ENCODE measurements at places on chromosomes 3 and 15. TPM values are rescaled to one million over a fixed set of nuclear protein-coding genes. Genes with fewer than 3 reads are reported as not detected.

DNA sequence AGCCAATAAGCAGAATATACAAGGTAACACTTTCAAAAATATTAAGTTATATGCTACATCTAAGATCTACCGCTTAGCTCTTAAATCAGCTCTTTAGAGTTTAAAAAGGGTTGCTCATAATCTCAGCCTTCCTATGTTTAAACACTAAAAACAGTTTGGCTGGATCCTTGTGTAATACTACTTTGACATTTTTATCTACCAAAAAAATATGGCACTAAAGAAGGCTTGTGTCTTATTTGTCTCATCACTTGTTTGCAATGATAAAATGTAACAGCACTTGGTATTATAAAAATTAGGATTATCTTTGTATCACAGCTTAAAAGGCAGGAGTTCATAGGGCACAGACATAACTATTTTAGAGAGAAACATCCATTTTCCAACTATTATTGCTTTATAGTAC lies 9.8 kb downstream of the ANKRD28 start:
- no peaks in the 10 kb centered on the region for H3K4me1 ChIP-seq
- H3K36me3 ChIP-seq = no peaks in the 10 kb centered on the region
- H3K27ac ChIP-seq = no peak overlapping the region
- DNase-seq = no peak
- H3K4me3 ChIP-seq = no peak overlapping the region

- H3K4me1 ChIP-seq = no peaks in the 10 kb centered on the region
- no peak overlapping the region for H3K27ac ChIP-seq
- no peak overlapping the region for H3K4me3 ChIP-seq
Measured at GRCh38 chr3:37742574-37743212, 119.0 kb upstream of the CTDSPL start.

GRCh38 chr3:89179355-89180001 lies 72.1 kb downstream of the EPHA3 start:
- H3K4me1 ChIP-seq = no peaks in the 10 kb centered on the region
- H3K27ac ChIP-seq = no peak overlapping the region
- H3K4me3 ChIP-seq = no peak overlapping the region
- DNase-seq = no peak
- no peaks in the 10 kb centered on the region for H3K27me3 ChIP-seq

DNA sequence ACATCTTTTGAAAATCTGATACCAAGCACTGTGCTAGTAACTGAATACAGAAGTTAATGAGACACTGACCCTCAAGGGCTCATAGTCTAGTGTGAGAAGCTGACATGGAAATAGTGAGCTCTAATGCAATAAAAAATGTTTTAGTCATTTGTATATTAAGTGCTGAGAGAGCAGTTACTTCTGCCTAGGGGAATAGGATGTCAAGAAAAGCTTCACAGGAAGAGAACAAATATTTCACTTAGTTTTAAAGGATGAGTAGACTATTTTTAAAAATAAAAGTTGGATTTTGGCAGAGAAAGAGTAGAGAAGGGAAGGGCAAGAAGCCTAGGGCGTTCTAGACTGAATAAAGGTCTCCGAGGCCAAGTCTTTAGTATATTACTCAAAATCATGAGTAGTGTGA lies 158.4 kb downstream of the ATG7 start:
- H3K4me3 ChIP-seq = no peak overlapping the region
- no peak for DNase-seq
- H3K36me3 ChIP-seq = peaks cover 16% of the 10 kb centered on the region
- no peaks in the 10 kb centered on the region for H3K27me3 ChIP-seq
- H3K27ac ChIP-seq = no peak overlapping the region

DNA sequence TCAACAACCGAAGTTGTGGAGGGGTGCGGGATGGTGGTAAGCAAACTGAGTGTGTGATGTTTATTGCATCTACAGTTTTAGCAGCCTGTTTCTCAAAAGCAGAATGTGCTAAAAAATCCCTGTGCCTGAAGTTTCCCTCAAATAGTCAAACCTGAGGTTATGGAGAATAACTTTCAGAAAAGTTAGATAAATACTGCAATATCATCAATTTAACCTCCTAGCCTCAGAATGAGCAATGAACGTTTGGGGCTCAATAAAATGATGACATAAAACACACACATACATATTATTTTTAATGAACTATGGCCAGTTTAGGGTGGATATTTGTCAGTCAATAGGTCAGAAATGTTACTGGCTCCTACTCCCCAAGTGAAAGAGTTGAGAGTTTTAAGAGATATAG lies 201.6 kb downstream of the SEMA6D start:
- H3K4me3 ChIP-seq = no peak overlapping the region
- H3K27me3 ChIP-seq = no peaks in the 10 kb centered on the region
- no peaks in the 10 kb centered on the region for H3K36me3 ChIP-seq
- no peak for DNase-seq

Gene CADPS
- not detected for total RNA-seq

Gene ANKRD34C
- total RNA-seq = not detected

DNA sequence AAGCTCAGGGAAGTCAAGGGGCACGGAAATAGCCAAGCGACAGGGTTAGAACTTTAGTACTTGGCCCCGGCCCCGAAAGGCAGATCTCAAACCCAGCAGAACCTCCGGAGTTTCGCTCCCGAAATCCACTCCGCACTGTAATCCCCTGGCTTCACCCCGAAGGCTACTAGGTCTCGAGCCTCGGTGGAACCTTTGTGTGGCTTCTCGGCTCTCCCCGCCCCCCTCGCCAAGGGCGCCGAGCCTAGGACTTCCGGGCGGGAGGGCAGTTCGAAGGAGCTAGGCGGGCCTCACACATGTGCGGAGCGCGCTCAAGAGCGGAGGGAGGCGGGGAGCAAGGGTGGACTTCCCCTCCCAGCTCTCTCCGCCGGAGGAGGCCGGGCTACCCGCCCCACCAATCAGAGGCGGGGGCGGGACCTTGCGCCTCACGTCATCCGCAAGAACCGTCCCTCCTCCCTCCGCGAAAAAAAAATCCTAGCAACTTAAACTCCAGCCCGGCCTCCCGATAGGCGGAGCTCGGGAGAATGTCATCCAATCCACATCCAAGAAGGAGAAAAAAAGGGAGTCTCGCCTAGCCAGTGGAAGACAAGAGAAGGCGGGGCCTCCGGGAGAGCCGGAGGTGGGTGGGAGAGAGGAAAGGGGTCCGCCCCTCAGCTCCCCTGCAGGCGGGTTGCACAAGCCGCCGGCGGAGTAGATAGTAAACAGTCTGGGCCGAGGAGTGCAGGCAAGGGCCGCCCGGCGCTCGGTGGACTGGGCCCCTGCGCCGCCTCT lies 2.4 kb upstream of the SIN3A start:
- H3K27me3 ChIP-seq = no peaks in the 10 kb centered on the region
- no peaks in the 10 kb centered on the region for H3K36me3 ChIP-seq
- H3K27ac ChIP-seq = peak overlapping the region; percentile 97
- DNase-seq = peak; percentile 99

Gene LRRC31
- total RNA-seq = not detected

- H3K27me3 ChIP-seq = no peaks in the 10 kb centered on the region
- H3K36me3 ChIP-seq = no peaks in the 10 kb centered on the region
- H3K27ac ChIP-seq = no peak overlapping the region
- H3K4me1 ChIP-seq = peaks cover 19% of the 10 kb centered on the region
- DNase-seq = no peak
- H3K4me3 ChIP-seq = no peak overlapping the region
Measured at GRCh38 chr3:56700151-56700550, 17.1 kb upstream of the TASOR start.

DNA sequence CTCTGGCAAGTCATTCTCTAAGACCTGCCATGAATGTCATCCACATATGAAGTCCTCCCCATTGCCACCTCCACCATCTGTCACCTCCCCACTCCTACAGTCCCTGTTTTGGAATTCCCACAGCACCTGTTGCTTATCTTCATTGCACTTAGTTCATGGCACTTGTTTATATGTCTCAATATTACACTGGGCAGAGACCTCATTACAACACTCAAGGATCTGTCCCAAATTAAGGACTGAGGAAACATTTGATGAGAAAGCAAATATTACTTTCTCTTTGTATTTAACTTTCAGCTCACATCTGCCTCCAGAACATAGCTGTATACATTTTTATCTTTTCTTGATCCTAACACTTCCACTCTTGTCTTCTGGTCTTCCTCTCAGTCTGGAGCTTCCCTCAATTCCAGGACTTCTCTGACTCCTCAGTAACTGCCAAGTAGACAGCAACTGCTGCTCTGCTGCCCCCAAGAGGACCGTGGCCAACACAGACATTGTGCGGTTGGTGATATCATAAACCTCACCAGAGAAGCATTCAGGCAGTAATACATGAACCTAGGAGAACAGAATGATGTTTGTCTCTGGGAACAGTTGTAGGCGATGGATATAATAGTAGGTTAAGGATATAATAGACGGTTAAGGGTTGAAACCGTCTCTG lies 45.0 kb upstream of the FGF12 start:
- no peaks in the 10 kb centered on the region for H3K4me1 ChIP-seq
- no peak overlapping the region for H3K4me3 ChIP-seq
- no peaks in the 10 kb centered on the region for H3K27me3 ChIP-seq
- DNase-seq = no peak

Gene OXTR
- 0.24 TPM for total RNA-seq

- H3K4me1 ChIP-seq = peaks cover 21% of the 10 kb centered on the region
- no peak overlapping the region for H3K4me3 ChIP-seq
- no peak for DNase-seq
- H3K27me3 ChIP-seq = no peaks in the 10 kb centered on the region
- H3K27ac ChIP-seq = peak overlapping the region; percentile 100
Measured at GRCh38 chr15:74613089-74613952, 2.3 kb upstream of the CLK3 start.

- H3K36me3 ChIP-seq = no peaks in the 10 kb centered on the region
- peaks cover 18% of the 10 kb centered on the region for H3K4me1 ChIP-seq
- peak overlapping the region; percentile 78 for H3K4me3 ChIP-seq
Measured at GRCh38 chr3:4504340-4505261, 11.5 kb downstream of the ITPR1 start.

- no peaks in the 10 kb centered on the region for H3K36me3 ChIP-seq
- no peaks in the 10 kb centered on the region for H3K4me1 ChIP-seq
- no peaks in the 10 kb centered on the region for H3K27me3 ChIP-seq
- H3K27ac ChIP-seq = no peak overlapping the region
- H3K4me3 ChIP-seq = no peak overlapping the region
Measured at GRCh38 chr15:42137461-42138261, 18.8 kb downstream of the PLA2G4F start.

Gene ACAD9
- total RNA-seq = 40.3 TPM

GRCh38 chr15:67776600-67776999 lies 48.7 kb upstream of the SKOR1 start:
- H3K27me3 ChIP-seq = no peaks in the 10 kb centered on the region
- H3K27ac ChIP-seq = no peak overlapping the region
- no peak overlapping the region for H3K4me3 ChIP-seq
- no peaks in the 10 kb centered on the region for H3K36me3 ChIP-seq
- H3K4me1 ChIP-seq = no peaks in the 10 kb centered on the region

GRCh38 chr3:175956964-175957363 lies 1097.8 kb downstream of the NAALADL2 start:
- H3K4me1 ChIP-seq = no peaks in the 10 kb centered on the region
- DNase-seq = no peak
- no peak overlapping the region for H3K4me3 ChIP-seq
- no peak overlapping the region for H3K27ac ChIP-seq
- no peaks in the 10 kb centered on the region for H3K36me3 ChIP-seq

DNA sequence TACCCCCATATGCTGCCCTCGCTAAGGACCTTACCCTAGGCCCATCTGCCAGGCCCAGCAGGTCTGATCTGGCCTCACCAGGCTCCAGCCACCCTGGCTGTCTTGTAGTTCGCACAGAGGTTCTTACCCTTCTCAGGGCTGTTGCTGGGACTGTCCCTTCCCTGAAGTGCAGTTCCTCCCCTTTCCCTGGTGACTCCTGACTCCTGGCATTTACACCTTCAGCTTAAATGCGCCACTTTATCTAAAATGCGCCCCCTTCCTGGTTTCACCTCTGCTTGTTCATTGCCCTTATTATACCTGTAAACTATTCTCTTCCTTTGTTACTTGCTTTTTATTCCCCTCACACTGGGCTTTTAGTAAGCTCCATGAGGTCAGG lies 835 bp upstream of the TTLL3 start:
- DNase-seq = no peak
- no peaks in the 10 kb centered on the region for H3K27me3 ChIP-seq
- peak overlapping the region; percentile 90 for H3K27ac ChIP-seq
- H3K4me1 ChIP-seq = peaks cover 28% of the 10 kb centered on the region

GRCh38 chr3:16816048-16816780 lies 68.5 kb upstream of the PLCL2 start:
- no peak overlapping the region for H3K4me3 ChIP-seq
- H3K36me3 ChIP-seq = no peaks in the 10 kb centered on the region
- no peak overlapping the region for H3K27ac ChIP-seq

DNA sequence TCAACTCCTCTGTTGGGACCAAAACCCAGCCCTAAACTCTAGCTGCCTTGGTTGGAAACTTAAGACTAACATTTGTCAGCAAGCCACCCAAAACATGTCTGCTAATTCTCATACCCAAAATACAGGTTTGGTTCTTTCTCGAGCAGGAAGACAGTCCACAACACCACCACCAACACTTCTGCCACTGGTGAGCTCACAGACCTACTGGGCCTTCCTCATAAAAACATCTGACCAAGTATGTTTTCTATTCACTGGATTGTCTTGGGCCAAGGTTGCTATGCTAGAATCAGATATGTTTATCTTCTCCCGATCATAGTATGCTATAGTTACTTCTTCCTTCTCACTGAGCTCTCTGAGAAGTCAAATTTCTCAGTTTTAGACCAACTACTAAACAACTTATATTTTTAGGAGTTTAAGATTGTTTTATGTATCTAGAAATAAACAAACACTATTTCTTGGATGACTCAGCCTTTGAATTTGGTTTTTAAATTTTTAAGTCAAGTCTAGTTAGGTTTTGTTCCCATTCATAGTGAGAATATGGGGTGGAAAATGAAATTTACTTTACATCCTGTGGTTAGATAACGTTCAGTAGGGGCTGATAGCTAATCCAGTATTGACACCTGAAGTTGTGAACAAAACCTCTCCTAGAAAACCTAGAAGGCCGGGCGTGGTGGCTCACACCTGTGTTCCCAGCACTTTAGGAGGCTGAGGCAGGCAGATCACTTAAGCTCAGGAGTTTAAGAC lies 360.5 kb downstream of the RSL24D1 start:
- no peak overlapping the region for H3K4me3 ChIP-seq
- no peaks in the 10 kb centered on the region for H3K36me3 ChIP-seq
- no peaks in the 10 kb centered on the region for H3K27me3 ChIP-seq
- no peak overlapping the region for H3K27ac ChIP-seq
- DNase-seq = no peak

- no peaks in the 10 kb centered on the region for H3K4me1 ChIP-seq
- no peak overlapping the region for H3K4me3 ChIP-seq
- no peaks in the 10 kb centered on the region for H3K36me3 ChIP-seq
- H3K27ac ChIP-seq = no peak overlapping the region
- no peaks in the 10 kb centered on the region for H3K27me3 ChIP-seq
Measured at GRCh38 chr3:21752749-21753347, 1.8 kb upstream of the ZNF385D start.

- H3K27ac ChIP-seq = no peak overlapping the region
- H3K36me3 ChIP-seq = no peaks in the 10 kb centered on the region
- no peak for DNase-seq
- H3K4me3 ChIP-seq = no peak overlapping the region
Measured at GRCh38 chr15:76298986-76299385, 12.3 kb downstream of the ETFA start.

GRCh38 chr3:99868311-99868646 lies 50.6 kb downstream of the CMSS1 start:
- H3K27ac ChIP-seq = no peak overlapping the region
- H3K4me3 ChIP-seq = no peak overlapping the region
- no peaks in the 10 kb centered on the region for H3K27me3 ChIP-seq
- DNase-seq = no peak
- H3K4me1 ChIP-seq = no peaks in the 10 kb centered on the region

Gene DUSP7
- 12.6 TPM for total RNA-seq

Gene AMOTL2
- not detected for total RNA-seq

- DNase-seq = no peak
- H3K27me3 ChIP-seq = no peaks in the 10 kb centered on the region
- H3K36me3 ChIP-seq = no peaks in the 10 kb centered on the region
- H3K4me3 ChIP-seq = no peak overlapping the region
- no peaks in the 10 kb centered on the region for H3K4me1 ChIP-seq
Measured at GRCh38 chr3:12177126-12177525, 18.4 kb upstream of the TIMP4 start.
